GM20000 (cell line): ENCODE measurements at places on chromosomes 6 and 20.

DNA sequence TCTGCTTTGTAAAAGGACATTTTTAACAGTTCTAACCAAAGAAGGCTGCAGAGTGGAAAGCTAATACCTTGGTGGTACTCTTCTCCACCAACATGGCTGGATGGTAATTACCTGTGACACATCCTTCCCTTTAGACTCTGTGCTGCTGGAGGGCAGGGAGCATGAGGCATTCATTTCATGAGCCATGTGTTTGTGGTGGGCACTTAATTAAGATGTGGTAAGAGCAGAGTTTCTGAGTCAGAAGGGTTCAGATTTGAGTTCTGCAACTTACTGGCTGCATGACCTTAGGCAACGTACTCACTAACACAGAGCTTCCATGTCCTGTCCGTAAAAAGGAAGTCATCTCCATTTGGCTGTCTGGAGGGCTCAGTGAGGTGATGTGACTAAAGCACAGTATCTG is 9.1 kb upstream of the ZNF133 start:
- DNase-seq = no peak

GRCh38 chr6:150580489-150580888 is 19.2 kb upstream of the PLEKHG1 start:
- no peak for DNase-seq

DNA sequence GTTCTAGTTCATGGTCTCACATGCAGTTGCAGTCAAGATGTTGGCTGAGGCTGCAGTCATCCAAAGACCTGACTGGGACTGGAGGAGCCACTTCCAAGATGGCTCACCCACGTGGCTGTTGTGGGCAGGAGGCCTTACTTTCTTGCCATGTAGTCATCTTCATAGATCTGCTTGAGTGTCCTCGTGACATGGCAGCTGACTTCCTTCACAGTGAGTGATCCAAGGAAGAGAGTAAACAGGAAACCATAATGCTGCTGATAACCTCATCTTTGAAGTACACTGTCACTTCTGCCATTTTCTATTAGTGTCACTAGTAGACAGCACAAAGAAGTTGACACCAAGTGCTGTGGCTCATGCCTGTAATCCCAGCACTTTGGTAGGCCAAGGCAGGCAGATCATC is 40.1 kb upstream of the AKIRIN2 start:
- peak; percentile 58 for DNase-seq

GRCh38 chr20:33635341-33635740 is 26.8 kb upstream of the C20orf144 start:
- no peak for DNase-seq

DNA sequence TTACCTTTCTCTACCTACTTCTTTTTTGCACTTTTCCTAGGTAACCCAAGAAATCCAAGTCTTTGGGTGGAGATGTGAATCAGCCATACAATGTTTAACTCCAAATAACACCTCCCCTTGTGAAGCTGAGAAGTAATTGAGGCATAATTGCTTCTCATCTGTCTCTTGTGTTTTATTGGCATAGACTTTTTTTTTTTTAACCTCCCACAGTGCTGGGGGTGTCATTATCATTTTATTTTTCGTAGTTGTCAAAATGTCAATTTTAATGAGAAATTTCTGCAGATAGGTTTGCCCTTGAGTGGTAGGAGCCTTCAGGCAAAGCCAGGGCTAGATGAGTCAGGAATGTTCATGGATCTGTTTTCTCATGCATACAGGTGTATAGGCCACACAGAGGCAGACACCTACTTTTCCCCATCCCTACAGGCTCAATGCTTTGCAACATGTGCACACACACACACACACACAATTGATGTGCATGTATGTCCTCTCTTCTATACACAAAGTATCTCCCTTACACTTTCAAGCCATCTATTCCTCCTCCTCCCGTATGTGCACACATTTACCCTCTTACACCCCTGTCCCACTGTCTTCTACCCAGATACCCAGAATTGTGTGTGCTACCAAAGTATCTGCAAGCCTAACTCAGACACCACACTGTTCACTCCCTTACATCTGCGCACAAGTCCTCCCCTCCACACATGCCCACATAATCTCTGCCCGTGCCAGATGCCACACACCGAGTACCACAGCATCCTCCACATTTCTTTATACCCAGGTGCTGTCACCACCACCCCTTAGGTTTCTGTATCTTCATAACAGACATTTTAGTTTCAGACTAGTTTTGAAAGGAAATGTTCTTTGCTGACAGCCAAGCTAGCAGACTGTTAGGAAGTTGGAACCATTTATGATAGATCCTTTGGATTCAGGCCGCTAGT is 22.0 kb downstream of the RALY start:
- no peak for DNase-seq

DNA sequence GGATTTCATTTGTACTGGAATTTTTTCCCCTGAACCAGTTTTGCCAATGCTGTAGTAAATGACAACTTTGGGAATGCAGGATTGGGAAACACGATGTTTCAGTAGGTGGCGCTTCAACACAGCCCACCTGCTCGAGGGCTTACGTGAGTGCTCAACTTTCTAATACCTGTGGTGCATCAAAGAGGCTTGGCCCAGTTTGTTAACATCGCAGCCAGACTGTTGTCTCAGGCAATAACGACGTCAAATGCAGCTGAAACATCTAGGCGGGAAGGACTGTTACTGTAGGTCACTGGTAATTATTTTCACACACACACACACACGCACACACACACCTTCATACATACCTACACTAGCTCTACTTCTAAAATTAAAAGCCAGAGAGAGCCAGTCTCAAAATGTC is 815.5 kb upstream of the SLC35B3 start:
- peak; percentile 7 for DNase-seq

DNA sequence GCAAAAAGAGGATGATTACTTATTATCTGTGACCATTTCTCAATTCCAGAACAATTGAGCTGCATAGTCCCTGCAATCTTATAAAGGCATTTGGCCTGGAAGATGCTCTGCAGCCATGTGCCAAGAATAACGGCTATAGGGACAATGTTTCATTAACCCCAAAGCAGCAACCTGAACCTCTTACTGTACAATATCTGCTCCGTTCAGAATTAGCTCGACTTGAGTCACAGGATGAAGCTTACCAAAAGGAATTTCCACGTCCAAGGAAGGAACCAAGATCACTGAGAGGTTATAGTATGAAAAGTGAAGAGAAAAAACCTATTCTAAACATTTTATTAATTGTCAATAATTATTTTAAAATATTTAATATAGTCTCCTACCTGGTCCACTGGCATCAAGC is 167.3 kb upstream of the GMDS start:
- no peak for DNase-seq

DNA sequence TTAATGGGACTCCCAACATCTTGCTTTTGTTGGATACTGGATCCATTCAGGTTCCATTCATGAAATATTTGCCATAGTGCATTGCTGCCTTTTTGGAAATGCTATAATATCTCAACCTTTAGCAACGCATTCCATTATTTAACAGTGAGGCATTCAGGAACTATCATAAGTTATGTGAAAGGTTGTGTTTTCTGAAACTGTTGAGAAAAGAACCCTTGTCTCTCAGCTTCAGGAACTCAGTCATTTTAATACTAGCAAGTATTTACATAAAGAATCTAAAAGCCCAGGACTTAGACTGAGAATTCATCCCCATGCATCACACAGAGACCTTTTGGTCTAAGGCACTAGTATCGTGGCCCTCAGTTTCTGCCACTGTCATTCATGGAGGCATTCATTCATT is 24.9 kb upstream of the SASH1 start:
- no peak for DNase-seq

DNA sequence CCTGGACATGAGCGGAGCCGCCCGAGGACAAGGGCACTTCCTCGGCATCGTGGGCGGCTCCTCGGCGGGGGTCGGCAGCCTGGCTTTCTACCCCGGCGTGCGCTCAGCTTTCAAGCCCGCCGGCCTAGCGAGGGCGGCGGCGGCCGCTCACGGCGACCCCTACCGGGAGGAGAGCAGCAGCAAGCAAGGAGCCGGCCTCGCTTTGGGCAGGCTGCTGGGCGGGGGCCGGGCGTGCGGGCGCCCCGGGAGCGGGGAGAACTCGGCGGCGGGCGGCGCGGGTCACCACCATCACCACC is 6.7 kb downstream of the PRDM13 start:
- DNase-seq = peak; percentile 88

DNA sequence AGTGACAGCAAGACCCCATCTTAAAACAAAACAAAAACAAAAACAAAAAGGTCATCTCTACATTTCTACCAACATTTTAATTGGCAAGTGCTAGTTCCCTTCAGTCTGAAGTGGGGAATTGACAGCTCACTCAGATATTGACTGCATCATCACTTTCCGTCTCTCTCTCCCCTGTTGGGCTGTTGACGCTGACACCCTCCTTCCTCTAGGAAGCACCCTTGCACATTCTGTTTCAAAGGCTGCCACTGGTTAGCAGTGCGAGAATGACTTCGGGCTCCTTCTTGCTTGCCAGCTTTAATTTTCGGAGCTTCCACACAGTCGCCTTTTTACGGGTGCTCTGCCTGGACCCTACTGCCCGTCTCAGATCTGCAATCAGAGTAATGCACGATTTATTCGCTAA is 96.6 kb upstream of the INSM1 start:
- no peak for DNase-seq

DNA sequence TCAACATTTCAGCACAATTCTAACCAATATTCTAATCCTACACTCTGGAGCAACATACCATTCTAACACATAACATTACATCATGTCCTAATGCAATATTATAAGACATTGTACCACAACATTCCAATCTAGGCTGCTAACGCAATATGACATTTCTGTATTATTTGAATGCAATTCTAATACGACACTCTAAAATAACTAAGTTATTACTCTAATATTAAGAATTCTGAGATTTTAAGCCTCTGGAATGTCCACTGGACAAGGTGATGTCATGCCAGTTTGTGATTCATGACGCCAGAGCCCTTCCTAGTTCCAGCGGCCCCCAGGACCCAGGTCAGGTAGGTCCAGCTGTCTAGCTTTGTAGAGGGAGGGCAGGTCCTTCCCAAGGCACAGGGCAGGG is 69.7 kb upstream of the SIRPA start:
- DNase-seq = no peak

GRCh38 chr20:60359010-60359409 is 400.8 kb downstream of the CDH26 start:
- DNase-seq = no peak

DNA sequence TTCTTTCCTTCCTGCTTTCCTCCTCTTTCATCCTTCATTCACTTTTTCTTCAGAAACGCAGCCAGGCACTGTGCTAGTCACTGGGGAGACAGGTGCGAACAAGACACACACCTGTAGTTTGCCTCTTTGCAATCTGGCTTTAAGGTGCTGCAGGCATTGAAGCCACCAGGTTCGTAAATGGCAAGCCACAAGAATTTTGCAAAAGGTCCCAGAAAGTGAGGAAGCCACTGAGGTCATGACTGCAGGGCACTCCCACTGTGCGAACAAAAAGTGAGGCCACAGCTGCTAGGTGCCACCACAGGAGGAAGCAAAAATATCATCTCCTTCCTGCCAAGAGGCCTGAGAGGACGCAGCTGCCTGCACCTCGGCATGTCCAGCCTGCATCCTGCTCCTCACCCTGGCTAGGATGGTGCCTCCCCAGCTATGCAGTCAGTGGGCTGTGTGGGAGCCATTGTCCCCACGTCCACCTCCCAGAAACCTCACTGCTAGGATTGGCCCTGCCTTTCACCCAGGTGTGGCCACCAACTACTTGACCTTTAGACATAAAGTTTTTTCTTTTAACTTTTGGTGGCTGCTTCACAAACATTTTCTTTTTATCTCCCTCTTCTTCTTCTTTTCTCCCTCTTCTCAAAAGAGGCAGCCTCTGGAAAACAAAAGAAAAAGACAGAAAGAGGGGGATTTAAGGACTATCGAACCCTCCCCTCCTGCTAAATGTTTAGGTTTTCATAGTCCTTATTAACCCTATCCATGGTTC is 230.8 kb downstream of the BCAS1 start:
- peak; percentile 39 for DNase-seq

DNA sequence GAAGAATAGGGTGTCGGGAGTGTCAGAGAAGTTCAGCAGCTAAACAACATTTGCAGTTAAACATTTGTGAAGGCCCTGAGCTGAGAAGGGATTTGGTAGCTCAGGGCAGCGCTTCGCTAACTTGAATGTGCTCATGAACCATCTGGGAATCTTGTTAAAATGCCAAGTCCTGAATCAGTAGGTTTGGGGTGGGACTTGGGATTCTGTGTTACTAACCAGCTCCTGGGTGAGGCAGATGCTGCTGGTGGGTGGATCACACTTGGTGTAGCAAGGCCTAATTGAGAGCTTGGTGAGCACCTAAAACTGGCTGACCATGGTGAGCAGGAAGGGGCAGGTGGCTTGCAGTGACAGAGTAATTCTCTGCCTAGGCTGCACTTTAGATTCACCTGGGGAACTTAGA is 5.9 kb downstream of the PTPRA start:
- DNase-seq = no peak

GRCh38 chr6:149093643-149094042 is 223.9 kb upstream of the TAB2 start:
- DNase-seq = no peak

DNA sequence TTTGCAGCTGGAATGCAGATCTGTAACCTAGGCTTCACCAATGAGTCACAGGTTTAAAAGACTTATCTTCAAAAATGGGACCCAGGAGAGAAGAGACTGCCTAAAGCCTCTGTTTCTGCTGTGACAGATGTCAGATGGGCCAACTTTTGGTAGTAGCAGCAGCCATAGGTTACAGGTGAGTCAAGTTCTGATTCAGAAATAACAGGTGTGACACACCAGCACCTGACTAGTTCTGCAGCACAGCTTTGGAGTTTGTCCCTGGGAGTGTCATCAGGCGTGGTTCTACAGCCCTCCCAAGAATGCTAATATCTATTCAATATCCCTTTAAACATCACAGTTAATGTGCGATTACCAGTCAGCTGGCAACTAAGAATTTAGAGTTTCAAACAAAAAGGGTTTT is 121.9 kb upstream of the BTN3A2 start:
- DNase-seq = no peak

- no peak for DNase-seq
These were observed 84.9 kb downstream of the BTBD9 start for GRCh38 chr6:38554700-38555413.

- no peak for DNase-seq
These were observed 171.4 kb downstream of the PACRG start for GRCh38 chr6:162899148-162899547.

GRCh38 chr6:39753725-39754045 is 28.5 kb upstream of the KIF6 start:
- DNase-seq = no peak

DNA sequence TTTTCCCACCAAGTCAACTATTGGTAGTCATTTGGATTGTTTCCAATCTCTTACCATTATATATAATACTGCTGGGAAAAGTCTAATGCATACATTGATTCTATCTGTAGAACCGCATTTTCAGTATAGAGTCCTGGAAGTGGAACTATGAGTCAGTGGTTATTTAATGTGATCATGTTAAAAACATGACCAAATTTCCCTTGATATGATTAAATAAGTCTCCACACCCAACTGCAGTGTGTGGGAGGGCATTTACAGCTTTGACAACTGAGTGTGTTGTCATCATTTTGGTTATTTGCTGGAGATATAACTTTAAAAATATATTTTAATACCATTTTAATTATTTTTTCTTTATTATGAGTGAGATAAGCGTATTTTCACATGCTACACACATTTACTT is 1027.6 kb downstream of the EYS start:
- no peak for DNase-seq

GRCh38 chr6:583635-584034 is 73.3 kb downstream of the HUS1B start:
- DNase-seq = no peak

GRCh38 chr6:157652601-157653363 is 170.3 kb upstream of the SNX9 start:
- no peak for DNase-seq

- DNase-seq = no peak
These were observed 536.0 kb downstream of the RFPL4B start for GRCh38 chr6:112883095-112883494.

GRCh38 chr6:168532070-168532469 is 91.1 kb downstream of the SMOC2 start:
- no peak for DNase-seq
